ENCODE measurements at places on chromosomes 13 and 19.
A peak's percentile ranks its signal among the peaks of the same experiment; 100 is the strongest.

GRCh38 chr19:15584541-15585115, 30.4 kb upstream of the CYP4F8 start:
- peak; percentile 74 for DNase-seq

DNA sequence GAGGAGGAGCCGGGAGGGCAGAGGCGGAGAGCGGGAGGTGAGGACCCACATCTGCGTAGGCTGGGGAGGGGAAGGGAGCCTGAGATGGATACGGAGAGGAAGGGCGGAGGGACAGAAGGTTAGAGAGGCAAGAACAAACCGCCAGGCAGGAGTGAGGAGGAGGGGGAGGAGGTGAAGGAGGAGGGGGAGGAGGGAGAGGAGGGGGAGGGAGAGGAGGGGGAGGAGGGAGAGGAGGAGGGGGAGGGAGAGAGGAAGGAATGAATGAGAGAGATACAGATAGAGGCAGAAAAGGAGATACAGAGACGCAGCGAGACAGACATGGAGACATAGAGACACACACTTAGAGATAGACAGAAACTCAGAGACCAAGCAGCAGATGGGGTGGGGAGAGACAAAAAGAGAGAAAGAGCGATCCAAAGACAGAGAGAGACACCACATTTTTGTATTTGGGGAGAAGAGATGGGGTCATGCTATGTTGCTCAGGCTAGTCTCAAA, 782 bp upstream of the CA11 start:
- no peak for DNase-seq

DNA sequence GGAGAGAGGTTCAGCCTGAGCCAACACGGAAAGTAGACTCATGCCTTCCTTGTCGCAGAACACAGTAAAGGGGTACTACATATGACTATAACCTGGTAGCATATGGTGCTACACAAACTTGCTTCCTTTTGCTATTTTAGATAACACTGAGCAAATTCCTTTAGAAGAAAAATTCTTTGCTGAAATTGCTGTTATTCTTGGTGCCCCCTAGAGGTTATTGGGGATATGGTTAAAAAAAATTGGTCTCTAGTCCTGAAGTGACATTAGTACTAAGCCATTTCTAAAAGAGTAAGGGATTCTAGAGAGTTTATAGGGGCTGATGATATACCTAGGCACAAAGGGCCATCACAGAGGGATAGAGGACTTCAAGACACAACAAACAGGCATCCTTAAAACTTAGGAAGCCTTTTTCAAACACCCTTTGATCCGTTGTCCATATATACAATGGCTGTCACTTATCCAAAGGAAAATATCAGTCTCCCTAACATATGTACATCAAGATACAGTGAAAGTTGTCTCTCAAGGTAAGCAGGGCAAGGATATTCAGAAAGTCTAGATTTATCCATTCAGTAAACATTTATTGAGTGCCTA, 13.9 kb upstream of the HS6ST3 start:
- DNase-seq: no peak

DNA sequence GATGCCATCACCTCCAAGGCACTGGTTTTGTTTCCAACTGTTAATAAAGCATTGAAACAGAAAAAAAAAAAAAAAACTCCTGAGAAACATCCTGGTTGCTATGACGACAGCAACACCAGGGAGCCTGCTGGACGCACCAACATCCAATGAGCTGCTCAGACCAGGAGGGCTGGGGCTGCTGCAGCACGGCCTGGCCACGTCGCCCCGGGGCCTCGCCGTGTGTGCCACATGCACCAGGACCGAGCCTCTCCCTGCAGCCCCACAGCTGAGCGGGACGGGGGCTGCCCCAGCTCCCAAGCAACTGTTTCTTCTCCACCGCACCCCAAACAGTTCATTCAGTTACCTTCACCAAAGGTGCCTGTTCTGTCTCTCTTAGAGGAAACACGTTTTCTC, 54.5 kb downstream of the RASA3 start:
- DNase-seq: peak; percentile 82

- DNase-seq: no peak
Observed at GRCh38 chr19:17963936-17964691, 2.8 kb upstream of the KCNN1 start.

DNA sequence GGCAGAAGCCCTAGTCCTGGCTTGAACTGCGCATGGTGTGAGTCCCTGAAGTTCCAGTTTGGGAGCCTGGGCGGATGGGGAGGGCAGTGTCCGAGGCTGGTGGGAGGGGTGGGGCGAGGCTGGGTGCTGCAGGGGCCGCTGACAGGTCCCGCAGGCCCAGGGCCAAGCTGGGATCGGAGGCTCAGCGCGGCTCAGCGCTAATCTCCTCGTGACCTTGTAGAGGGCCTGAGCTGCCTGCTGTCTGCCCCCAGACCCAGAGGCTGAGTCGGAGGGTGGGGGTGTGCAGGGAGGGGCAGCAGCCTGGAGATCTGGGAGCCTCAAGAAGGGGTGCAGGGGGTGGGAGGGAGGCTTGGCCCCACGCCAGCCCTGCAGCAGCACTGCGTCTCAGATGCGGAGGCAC, 3.0 kb downstream of the ATP1A3 start:
- no peak for DNase-seq

GRCh38 chr13:55084630-55085029, 2056.0 kb downstream of the OLFM4 start:
- DNase-seq: no peak

DNA sequence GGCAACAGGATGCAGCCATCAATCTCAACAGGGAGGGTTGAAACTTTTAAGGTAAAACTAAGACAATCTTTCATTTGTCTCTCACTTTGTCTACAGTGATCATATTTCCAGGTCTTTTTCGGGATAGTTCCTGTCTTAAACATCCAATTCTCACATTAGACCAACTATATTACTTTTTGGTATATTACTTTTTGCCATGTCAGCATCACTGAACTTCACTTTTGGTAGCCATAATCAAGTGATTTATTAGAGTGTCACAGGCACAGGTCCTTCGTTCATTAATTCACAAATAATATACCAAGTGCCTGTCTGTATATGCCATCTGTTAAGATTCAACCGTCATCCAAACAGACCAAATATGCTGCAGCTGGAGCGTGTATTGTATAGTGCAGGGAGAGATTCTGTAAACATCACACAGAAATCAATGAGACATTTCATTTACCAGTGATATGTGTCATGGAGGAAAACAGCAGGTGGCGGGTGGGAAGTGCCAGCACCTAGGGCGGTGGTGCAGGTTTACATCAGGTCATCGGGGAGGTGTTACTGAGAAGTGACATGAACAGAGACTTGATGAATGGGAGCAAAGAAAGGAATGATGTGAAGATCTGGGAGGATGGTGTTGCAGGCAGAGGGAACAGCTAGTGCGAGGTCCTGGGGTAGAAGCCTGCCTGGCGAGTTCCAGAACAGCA, 24.9 kb downstream of the ARHGEF7 start:
- DNase-seq: no peak

DNA sequence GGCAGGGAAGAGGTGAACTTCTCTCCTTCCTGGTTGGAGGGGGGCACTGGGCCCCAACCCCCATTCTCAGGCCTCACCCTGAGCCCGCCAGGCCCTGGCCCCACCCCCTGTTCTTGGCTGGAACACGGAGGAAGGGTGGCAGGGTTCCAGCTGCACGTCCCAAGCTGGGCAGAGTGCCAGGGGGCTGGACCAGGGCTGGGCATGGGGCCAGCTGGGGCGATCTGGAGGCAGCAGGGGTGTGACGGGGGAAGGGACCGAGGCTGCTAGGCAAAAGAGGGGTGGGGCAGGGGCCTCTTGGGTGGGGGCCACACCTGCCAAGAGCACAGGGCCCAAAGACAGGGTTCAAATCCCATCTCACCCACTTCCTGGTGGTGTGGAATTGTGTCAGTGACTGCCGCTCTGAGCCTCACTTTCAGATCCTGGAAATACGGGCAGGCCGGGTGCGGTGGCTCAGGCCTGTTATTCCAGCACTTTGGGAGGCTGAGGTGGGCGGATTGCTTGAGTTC, 2.2 kb downstream of the HIF3A start:
- peak; percentile 92 for DNase-seq

DNA sequence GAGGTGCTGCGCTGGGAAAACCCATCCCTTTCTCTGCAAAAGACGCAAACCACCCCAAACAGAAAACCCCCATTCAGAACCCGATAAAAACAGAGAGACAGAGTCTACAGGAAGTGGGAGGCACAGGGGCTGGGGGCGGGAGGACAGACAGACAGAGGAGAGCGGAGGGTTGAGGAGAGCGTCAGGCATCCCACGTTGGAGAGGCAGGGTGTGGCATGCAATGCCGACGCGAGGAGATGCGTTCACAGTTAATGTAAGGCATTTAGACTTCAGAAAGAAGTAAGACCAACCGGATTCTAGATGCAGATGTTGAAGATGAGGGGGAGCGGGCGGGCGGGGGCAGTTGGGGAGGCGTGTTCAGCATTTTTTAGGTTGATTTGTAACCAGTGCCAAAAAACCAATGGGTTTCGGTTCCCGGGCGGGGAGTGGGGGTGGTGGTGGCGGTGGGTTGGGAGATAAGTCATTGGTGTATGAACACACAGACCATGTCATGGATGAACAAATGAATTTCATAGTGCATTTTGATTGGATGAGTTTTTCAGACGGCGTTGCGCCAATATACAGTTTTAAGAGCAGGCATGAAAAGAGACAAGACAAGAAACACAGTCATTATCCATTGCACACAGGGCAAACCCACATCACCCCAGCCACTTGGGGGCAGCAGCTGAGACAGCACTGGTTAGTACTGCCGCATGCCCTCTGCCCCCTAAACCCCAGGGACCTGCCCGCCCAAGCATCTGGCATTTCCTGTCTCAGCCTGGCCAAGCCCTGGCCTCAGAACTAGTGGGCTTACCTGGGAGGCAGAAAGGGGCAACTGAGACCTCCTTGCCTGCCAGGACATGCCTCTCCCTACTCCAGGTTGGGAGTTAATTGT, 91.3 kb downstream of the IER2 start:
- no peak for DNase-seq

DNA sequence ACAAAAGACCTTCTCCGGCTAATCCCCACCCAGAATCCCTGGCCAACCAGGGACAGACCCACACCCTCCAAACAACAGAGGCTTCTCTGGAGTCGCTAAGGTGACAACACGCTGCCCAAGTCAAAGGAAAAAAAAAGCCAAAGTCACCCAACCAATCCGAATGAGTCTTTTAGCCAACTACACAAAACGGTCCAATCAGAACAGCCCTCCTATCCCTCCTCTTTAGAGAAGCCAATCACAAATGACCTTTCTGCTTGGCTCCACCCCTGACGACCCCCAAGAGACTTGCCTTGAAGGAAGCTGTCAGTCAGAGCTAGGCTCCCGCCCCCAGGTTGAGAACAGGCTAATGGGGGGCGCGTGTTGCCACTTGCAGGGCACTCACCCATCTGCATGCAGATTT, 6.6 kb upstream of the FBXW9 start:
- no peak for DNase-seq

DNA sequence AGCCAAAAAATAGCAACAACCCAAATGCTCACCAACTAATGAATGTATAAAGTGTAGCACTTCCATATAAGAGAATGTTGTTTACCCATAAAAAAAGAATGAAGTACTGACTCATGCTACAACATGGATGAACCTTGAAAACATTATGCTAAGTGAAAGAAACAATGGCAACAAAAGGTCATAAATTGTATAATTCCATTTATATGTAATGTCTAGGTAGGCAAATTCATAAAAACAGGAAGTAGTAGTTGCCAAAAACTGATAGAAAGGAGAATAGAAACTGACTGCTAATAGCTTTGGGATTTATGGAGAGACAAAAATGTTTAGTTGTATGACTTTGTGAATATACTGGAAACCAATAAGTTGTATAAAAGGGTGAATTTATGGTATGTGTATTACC, 21.6 kb downstream of the MYCBP2 start:
- DNase-seq: no peak

- no peak for DNase-seq
Observed at GRCh38 chr13:49579501-49579900, 5.9 kb downstream of the RCBTB1 start.

GRCh38 chr19:15288146-15288963, 44.0 kb downstream of the BRD4 start:
- peak; percentile 53 for DNase-seq

DNA sequence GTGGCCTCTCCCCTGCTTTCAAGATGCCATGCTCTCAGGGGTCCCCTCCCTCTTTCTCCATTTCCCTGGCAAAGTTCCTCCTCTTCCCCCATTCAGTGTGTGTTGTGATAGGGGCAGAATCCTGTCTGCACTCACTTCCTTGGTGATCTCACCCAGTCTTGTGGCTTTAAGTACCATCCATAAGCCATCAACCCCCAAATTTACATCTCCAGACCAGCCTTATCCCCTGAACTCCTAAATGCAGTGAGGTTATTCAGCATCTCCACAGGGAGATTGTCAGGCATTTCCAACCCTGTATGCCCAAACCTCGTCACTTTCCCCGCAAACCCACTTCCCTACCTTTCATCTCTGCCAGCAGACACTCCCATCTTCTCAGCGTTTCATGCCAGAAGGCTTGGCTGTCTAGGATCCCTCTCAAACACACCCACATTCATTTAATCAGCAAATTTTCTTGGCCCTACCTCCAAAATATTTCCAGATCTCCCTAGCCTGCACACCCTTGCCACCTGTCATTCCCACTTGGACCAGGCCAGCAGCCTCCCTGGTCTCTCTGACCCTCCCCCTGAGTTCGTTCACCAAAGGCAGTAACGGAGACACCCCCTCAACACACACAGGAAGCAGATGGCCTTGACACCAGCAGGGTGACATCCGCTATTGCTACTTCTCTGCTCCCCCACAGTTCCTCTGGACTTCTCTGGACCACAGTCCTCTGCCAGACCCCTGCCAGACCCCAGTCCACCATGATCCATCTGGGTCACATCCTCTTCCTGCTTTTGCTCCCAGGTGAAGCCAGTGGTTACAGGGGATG, at the start of gene HCST:
TSS of gene HCST (plus strand) at position 676 of the 808 bp plus-strand sequence. CDS start at position 741, 65 bp downstream.
- no peak for DNase-seq

GRCh38 chr13:22198001-22198400, 527.1 kb downstream of the FGF9 start:
- no peak for DNase-seq

DNA sequence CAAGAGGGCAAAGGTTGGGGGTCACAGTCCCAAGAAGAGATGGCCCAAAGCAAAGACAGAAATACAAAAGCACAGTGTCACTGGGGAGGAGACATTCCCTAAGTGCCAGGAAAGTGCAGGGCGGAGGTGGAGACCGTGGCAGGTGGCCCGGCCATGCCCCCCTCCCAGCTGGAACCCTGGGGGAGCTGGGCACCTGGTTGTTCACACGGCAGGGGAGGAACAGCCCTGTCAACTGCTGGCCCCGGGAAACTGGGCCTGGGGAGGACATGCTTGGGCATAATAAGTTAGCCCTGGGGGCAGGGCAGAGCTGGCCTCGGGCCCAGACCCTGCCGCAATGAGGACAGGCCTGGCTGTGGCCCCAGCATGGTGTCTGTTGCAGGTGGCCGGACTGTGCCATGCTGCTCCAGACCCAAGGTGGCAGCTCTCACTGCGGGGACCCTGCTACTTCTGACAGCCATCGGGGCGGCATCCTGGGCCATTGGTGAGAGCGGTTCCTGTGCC, 7.4 kb downstream of the HPN start:
- DNase-seq: peak; percentile 49

- DNase-seq: no peak
Observed at GRCh38 chr19:364496-365287, 20.1 kb upstream of the MIER2 start.

DNA sequence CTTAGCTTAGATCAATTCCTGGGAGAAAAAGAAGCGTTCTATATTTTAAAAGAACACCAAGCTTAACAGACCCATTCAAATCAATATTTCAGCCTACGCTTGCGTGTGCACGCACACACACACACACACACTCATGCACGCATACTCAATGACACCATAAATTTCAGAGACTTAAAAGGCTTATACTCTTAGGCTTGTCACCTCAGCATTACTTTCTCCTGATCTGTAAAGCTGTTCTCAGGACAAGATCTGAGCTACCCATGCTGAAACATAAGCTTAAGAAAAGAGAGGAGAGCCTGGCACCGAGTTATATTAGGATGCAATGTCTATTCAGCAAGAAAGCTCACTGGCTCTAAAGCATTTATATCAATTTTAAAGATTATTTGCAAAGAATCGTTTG, 368.5 kb downstream of the FGF14 start:
- DNase-seq: no peak

Measured in frontal cortex (tissue), 4 donors.